A549 (cell line): ENCODE measurements at places on chromosomes 12 and 14. TPM values are rescaled to one million over a fixed set of nuclear protein-coding genes. Genes with fewer than 3 reads are reported as not detected.

DNA sequence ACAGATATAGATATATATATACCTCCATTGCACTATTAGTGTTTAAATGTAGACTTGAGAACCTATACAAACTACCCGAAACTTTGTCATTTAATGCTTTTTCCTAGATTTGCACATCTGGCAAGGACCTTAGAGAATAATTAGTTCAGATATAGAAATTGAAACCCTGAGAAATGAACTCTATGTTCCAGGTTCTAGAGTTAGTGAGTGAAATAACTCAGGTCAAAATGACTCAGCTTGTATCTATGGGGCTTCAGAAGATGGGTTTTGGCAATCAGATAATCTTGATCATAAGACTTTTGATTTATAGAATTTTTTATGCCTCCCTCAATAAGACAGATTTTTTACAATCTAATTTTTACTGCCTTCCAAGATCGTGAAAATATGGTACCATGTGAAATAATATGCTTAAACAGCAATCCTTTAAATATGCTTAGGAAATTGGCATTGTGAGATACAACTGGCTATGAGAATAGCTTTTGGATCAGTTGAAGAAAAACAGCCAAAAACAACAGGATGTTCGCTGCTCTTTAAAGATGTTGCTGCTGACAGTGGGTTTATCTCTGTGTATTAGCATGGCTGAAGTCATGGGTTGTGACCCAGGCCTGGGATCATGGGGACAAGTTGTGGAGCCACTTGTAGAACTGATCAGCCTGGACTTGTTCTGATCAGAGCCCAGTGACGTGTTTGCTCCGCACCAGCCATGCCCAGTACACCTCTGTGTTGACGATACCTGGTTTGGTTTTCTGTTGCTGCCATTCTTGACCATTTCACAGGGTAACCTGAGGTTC lies 63.6 kb downstream of the TTLL5 start:
- no peak for DNase-seq

- DNase-seq, result no peak
Measured at GRCh38 chr12:108852674-108853309, 4.6 kb downstream of the SSH1 start.

- DNase-seq, result no peak
Measured at GRCh38 chr14:33564774-33565630, 385.9 kb downstream of the EGLN3 start.

GRCh38 chr12:75611041-75611440 lies 99.6 kb upstream of the KRR1 start:
- DNase-seq, result no peak

DNA sequence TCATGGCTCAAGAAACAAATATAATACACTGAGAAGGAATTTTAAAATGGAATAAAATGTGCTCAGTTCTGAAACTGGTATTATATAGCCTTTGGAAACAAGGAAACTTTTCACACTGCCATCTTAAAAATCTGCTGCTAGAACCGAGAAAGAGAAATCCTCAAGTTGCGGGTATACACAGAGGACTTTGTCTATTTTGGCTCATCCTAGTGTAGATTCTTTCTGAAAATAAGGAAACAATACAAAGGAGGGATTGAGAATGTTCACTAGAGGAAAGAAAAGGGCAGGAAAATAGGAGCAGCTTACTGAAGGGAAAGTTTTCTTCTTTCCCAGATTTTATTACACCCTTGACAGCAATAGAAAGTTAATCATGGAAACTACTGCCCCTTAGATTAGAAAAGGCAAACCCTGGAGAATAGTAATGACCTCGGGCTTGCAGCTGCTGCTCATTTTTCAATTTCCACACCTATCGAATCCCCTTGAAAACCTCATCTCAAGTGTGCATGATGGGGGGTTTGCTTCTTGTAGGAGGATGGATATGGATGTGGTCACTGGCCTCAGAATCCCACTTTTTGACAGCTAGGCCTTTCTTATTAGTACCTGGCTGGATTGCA lies 104.6 kb downstream of the DAAM1 start:
- no peak for DNase-seq

- no peak for DNase-seq
Measured at GRCh38 chr14:96103560-96104460, 64.6 kb downstream of the C14orf132 start.

SRRM4 gene
- not detected in 3 replicates for polyA plus RNA-seq

DNA sequence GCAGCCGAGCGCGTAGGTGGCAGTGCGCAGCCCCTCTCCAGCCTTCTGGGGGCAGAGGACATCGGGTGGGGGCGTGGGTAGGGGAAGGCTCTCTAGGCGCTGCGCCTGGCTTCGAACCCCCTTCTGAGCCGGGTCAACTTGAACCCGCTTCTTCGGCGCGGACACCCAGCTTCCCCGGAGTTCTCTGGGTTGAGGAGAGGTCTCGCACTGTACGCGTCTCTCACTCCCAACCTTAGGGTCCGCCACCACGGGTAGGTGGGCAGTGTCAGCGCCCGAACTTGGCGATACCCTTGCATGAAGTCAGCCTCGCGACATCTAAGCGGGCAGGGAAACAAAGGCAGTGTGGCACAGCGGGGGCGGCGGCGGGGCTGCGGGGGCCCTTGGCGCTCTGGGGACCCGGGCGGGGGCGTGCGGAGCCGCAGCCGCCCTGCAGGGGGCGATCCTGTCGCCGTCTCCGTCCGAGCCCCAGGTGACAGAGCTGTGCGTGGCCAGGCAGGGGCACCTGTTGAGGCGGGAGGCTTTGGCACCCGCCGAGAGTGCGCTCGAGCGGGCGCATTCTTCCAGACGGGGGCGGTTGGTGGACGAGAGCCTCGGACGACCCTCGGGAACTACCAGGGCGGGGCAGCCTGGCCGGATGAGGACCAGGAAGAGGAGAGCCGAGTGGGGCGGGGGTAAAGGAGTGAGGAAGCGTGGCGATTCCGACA lies 1.1 kb downstream of the GALNT16 start:
- peak; percentile 72 for DNase-seq
